ENCODE measurements at places on chromosomes 2 and 18. TPM values are rescaled to one million over a fixed set of nuclear protein-coding genes. Genes with fewer than 3 reads are reported as not detected.

- no peak for DNase-seq
Measured at GRCh38 chr2:241680827-241681599, 5.6 kb downstream of the DTYMK start.

GRCh38 chr2:15797231-15797938 is 143.0 kb upstream of the MYCN start:
- no peak for DNase-seq

- DNase-seq: no peak
Measured at GRCh38 chr18:26696308-26696707, 148.0 kb upstream of the KCTD1 start.

The HSPE1 gene
- 101 TPM for polyA plus RNA-seq

DNA sequence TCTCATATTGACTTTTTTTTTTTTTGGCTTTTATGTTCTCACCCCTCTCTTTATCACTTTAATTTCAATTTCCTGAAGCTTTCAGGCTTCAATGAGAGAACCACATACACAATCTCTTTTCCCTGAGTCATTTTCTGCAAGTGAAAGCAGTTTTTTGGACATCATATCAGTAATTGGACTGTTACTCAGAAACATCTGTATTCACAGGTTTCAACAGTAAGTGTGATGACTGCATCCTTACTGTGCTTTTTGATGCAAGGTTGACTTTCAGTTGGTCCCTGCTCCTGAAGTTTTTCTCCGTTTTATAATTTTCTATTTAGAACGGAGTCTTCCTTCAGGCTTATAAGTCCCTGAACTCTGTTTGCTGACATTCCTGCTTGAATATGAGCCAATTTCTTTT is 70.5 kb upstream of the CCBE1 start:
- no peak for DNase-seq

GRCh38 chr2:78839259-78839658 is 186.2 kb upstream of the REG3G start:
- no peak for DNase-seq

DNA sequence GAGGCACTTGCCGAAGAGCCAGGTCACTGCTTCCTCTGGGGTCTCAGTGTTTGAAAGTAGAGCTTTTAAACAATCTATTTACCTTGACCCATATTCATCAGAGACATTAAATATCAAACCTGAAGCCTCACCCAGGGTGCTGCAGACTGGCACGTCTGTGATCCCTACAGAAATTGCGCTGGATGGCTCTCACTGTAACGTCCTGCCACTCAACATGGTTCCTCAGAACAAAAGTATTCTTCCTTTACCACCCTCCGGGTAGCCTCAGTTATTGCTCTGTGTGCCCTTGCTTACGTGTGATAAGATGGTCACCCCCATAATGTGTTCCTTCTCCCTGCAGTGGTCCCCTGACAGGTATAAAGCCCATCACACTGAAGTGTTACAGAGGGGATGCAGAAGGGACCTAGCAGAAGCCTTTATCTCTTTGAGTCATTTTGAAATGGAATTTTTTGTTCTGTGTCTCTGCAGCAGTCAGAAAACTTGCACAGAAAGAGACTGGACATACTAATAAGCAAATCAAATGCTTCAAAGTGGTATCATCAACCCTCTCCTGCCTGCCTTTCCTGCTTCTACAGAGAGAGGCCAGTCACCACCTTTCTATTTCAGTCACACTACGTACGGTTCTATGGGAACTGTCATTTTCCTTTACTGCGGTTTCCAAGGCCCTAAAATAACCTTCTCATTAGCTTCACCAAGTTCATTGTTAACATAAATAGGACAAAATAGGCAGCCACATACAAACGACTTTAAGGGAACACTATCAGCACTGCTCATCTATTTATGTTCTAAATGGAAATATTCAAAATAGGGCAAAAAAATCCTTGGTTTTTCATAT is 86.8 kb downstream of the METTL8 start:
- no peak for DNase-seq

- DNase-seq: no peak
Measured at GRCh38 chr18:48050176-48050575, 119.7 kb upstream of the SMAD2 start.

DNA sequence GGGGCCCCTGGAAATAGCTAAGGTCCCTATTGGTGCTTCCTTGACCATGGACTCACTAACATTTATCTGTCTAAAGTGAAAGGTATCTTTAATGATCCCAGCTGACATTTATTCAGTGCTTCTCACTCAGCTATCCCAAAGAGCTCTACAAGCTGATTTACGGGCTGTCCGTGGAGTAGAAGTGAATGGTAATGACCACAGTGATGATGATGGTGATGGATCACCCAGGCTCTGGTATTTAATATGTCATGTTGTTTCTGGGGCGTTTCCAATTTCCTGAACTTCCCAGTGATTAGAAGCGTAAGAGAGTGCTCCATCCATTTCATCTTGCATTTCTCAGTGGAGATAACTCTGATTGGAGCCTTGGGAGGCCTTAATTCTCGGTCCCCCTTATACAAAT is 304.3 kb downstream of the HRH4 start:
- DNase-seq: no peak

All from naive B cell (primary cell).